ENCODE measurements at places on chromosomes 3 and 15. TPM values are rescaled to one million over a fixed set of nuclear protein-coding genes. Genes with fewer than 3 reads are reported as not detected.
A peak's percentile ranks its signal among the peaks of the same experiment; 100 is the strongest.

- no peaks in the 10 kb centered on the region for H3K27me3 ChIP-seq
- H3K4me3 ChIP-seq, result no peak overlapping the region
- H3K4me1 ChIP-seq, result peaks cover 20% of the 10 kb centered on the region
- no peak for DNase-seq
- H3K36me3 ChIP-seq, result no peaks in the 10 kb centered on the region
- H3K27ac ChIP-seq, result peak overlapping the region; percentile 7
These were observed 23.6 kb downstream of the UBE2E1 start for GRCh38 chr3:23829242-23829934.

DNA sequence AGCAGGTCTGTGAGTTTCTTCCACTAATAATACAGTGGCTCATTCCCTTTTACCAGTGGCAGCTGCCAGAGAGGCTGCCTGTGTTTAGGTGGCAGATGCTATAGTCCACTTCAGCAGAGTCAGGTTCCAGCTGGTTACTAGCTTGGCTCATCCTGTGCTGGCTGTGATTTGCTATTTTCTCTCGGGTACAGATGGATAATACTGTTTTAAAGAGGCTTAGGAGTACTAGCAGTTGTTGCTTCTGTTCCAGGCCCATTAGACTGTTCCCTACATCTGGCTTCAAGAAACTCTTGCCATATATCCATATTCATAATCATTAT lies 41.0 kb downstream of the ZNF609 start:
- no peaks in the 10 kb centered on the region for H3K4me1 ChIP-seq
- no peaks in the 10 kb centered on the region for H3K36me3 ChIP-seq
- no peak for DNase-seq
- no peaks in the 10 kb centered on the region for H3K27me3 ChIP-seq
- H3K27ac ChIP-seq, result no peak overlapping the region

GRCh38 chr15:99437315-99438223 lies 128.2 kb upstream of the MEF2A start:
- no peak overlapping the region for H3K4me3 ChIP-seq
- H3K27ac ChIP-seq, result no peak overlapping the region
- H3K4me1 ChIP-seq, result peaks cover 32% of the 10 kb centered on the region
- H3K36me3 ChIP-seq, result no peaks in the 10 kb centered on the region

DNA sequence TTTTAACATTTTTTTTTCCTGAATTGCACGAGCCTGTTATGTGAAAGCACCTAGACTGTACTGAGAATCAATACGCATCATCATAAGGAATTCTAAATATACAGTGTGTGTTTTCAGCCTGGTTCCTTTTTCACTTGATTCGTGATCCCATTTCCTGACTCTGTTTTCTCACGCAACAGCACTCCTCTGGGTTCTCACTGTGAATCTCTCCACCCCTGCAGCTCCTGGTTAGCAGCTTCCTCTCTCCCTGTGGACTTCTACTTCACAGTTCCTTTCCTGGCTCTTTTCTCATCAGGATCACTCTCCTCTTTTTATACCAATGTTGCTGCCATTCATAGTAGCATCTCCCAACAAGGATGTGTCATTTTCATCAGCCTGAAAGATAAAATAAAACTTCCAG lies 297.2 kb downstream of the CADM2 start:
- DNase-seq, result peak; percentile 2
- no peak overlapping the region for H3K4me3 ChIP-seq
- no peaks in the 10 kb centered on the region for H3K36me3 ChIP-seq
- no peaks in the 10 kb centered on the region for H3K27me3 ChIP-seq
- H3K27ac ChIP-seq, result no peak overlapping the region
- peaks cover 16% of the 10 kb centered on the region for H3K4me1 ChIP-seq

The EPHB1 gene
- 9.1 TPM for total RNA-seq

The NPAP1 gene
- total RNA-seq, result 0.06 TPM

The SENP8 gene
- total RNA-seq, result 13.5 TPM

All from neural progenitor cell (in vitro differentiated cells).